DMS53 (cell line): ENCODE measurements at places on chromosomes 12 and 14.

DNA sequence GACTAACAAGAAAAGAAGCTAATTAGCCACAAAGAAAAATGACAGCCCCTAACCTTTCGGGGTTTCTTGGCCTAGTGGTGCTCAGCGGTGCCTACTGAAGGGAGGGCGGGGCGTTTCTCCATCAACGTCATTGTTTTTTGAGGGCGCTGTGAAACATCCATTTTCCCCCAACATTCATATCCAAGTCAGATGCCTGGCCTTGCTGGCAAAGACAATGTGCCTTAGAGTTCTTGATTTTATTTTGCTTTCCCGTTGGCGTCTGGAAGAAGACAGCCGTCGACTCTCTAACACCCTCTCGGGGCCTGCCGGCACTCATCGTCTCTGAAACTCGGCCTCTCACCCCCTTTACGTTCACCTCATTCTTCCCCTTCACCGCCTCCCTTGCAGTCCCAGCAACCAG is 154.5 kb downstream of the PHETA1 start:
- no peak for DNase-seq

DNA sequence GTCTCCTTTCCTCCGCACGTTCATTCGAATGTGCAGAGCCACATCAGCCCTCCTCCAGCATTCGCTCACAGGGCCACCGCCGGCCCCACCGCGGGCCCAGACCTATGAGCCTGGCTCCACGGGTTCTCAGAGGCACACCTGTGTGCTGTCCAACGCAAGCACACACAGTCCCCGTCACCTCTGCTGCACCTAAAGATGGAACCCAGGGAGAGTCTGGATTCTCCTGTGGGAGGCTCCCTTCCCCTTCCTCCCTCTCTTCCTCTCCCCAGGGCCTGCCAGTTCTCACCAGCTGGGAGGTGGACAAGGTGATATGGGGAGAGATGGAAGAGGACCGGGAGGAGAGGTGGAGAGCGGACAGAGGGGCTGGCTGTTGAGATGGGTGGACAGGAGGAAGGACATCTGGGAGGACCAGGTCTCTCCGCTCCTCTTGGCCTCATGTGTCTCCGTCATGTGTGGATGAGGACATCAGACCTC is 4.9 kb upstream of the AQP6 start:
- no peak for DNase-seq

- no peak for DNase-seq
These were observed 13.4 kb upstream of the FLVCR2 start for GRCh38 chr14:75565056-75565455.

DNA sequence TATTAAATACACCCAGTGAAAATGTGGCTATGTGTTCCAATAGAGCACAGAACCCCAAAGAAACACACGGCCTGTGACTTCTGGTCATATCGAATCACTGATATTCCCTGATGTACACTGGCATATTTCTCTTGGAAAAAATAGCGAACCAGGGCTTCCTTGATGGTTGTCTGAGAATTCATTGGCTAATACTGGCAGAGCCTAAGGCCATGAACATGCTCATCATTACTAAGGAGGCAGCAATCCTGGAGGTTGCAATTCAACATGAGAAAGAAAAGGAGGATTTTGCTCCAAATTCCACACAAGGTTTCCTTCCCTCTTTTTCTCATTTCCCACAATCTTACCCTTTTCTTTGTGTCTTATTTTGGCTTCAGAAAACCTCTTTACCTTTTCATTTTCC is 212.9 kb upstream of the HMGA2 start:
- DNase-seq: no peak

DNA sequence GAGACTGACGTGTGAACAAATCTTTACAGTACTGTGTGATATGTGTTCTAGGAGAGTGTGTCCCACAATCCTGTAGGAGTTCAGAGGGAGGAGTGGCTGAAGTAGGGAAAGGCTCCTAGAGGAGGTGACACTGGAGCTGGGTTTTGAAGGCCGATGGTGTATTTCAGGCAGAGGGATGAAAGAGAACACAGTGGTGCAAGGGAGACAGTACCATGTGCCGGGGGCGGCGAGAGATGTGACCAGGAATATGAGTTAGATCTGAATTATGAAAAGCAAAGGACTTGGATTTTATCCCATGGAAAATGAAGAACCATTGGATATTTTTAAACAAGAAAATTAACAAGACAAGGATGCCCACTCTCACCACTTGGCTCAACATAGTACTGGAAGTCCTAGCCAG is 77.0 kb upstream of the ESRRB start:
- DNase-seq: no peak

- no peak for DNase-seq
These were observed 21.7 kb upstream of the PLBD1 start for GRCh38 chr12:14589169-14590004.

- DNase-seq: no peak
These were observed 167.9 kb downstream of the PHETA1 start for GRCh38 chr12:111201036-111201435.

- DNase-seq: no peak
These were observed 16.3 kb upstream of the TBC1D30 start for GRCh38 chr12:64808110-64808509.
